ENCODE measurements at places on chromosomes 3 and 15. TPM values are rescaled to one million over a fixed set of nuclear protein-coding genes. Genes with fewer than 3 reads are reported as not detected.

The LPP gene
- total RNA-seq: 201 TPM

The MFSD1 gene
- total RNA-seq: 282 TPM

The ZNF660 gene
- 1.9 TPM for total RNA-seq

The SMCO1 gene
- not detected for total RNA-seq

The KLHL25 gene
- 8.5 TPM for total RNA-seq

The ATR gene
- 24.2 TPM for total RNA-seq

The GOLGA8G gene
- total RNA-seq: not detected

The EPHB3 gene
- total RNA-seq: 0.17 TPM

The NR2F2 gene
- 21.5 TPM for total RNA-seq

The GUCA1C gene
- not detected for total RNA-seq

Measured in subcutaneous adipose tissue (tissue), 4 donors.